ENCODE measurements at places on chromosomes 2 and 18.

DNA sequence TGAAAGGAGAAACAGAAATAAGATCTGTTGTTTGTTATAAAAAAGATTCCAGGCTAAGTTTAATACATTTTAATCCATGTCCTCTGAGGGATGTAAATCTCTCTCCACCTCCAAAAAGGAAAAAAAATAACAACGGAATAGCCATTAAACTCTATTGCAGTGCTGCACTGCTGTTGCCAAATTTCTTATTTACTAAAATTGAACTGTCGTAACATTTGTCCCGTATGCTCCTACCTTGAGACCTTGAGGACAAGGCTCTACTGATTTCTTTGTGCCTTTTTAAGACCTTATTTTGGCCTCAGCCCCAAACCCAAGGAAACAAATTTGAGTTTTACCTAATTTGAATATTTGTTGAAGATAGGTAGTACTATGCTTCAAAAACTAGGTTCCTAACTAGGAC lies 56.4 kb downstream of the FRZB start:
- DNase-seq: no peak

- no peak for DNase-seq
Measured at GRCh38 chr18:74068296-74068695, 79.3 kb downstream of the FBXO15 start.

GRCh38 chr2:241901500-241902351 lies 32.2 kb downstream of the RTP5 start:
- peak; percentile 75 for DNase-seq

GRCh38 chr2:164000176-164000575 lies 264.4 kb upstream of the FIGN start:
- no peak for DNase-seq

- no peak for DNase-seq
Measured at GRCh38 chr2:15425712-15426111, 135.4 kb downstream of the NBAS start.

GRCh38 chr18:48724442-48724841 lies 185.6 kb downstream of the CTIF start:
- no peak for DNase-seq

GRCh38 chr2:33891616-33892015 lies 292.5 kb upstream of the FAM98A start:
- DNase-seq: no peak

DNA sequence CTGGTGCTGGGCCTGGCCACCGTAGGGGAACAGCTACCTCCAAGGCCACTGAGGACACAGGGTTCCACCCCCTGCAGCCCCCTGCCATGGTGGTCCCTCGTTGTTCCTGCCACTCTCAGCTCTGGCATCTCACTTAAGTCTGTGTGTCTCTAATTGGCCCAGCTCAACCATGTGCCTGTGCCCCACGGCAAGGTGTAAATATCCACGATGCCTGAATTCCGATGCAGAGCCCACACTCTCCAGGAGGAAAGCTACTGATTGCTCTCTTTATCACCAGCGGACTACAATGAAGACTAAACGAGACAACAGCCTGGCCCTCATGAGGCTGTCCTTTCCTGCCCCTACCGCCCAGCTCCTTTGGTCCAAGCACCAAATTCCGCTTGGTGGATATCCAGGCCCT lies 17.0 kb upstream of the CHRNA1 start:
- DNase-seq: no peak

All from cardiac septum (tissue), 1 donor.